Activated CD4-positive, alpha-beta T cell treated with anti-CD3 and anti-CD28 coated beads for 24 hours (primary cell): ENCODE measurements at places on chromosomes 7 and 10.

DNA sequence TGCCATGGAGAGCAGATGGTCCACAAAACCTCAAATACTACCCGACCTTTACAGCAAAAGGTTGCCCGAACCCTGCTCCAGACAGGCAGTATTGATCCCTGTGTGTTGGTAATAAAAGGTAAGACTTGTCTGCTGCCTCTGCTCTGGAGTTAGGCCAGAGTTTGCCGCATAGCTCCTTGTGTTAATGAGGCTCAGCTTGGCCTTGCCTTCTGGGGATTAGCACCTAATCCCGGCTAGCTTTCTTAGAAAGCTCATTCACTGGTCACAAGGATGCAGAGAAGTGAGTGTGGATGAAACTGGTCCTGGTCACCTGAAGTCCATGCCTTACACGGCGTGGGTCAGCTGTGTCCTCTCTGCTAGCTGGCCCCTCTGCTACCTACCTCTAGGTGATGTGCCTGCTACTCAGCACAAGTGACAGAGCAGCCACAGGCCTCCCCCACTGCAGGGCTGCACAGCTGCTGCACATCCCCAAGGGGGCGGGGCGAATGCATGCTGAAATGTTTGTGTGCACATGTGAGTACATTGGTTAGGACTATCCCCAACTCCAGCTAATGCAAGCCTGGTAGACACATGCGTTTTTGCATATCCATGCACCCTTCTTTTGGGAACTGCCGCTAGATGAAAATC, 31.7 kb upstream of the SYPL1 start:
- no peak for DNase-seq

DNA sequence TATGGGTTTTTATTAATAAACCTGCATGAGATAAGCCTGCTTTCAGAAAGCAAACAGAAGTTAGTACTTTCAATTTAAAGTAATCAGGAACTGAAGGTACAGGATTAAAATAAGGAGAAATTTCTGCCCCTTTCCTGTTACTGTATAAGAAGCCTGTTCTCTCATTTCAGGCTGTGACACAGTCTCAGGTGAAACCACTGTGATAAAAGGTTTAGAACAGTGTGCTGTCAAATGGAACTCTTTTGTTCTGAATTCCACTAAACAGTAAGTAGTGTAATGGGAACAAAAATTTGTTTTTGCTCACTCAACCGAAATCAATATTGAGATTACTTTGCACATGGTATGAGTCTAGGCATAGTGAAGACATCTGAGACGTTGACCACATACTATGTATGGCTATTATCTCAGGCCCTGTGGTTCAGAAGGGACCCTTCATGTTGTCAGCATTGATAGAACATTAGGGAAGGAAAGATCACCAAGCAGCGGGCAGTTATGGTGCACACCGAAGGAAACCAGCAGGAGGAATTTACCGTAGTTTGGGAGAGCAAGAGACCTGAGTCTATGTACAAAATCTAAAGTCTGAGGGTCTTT, 14.9 kb downstream of the HEPACAM2 start:
- DNase-seq = no peak

GRCh38 chr10:111209692-111210091, 132.9 kb downstream of the ADRA2A start:
- no peak for DNase-seq

- DNase-seq = peak; percentile 10
Measured at GRCh38 chr7:151992375-151992774, 33.1 kb upstream of the GALNT11 start.

DNA sequence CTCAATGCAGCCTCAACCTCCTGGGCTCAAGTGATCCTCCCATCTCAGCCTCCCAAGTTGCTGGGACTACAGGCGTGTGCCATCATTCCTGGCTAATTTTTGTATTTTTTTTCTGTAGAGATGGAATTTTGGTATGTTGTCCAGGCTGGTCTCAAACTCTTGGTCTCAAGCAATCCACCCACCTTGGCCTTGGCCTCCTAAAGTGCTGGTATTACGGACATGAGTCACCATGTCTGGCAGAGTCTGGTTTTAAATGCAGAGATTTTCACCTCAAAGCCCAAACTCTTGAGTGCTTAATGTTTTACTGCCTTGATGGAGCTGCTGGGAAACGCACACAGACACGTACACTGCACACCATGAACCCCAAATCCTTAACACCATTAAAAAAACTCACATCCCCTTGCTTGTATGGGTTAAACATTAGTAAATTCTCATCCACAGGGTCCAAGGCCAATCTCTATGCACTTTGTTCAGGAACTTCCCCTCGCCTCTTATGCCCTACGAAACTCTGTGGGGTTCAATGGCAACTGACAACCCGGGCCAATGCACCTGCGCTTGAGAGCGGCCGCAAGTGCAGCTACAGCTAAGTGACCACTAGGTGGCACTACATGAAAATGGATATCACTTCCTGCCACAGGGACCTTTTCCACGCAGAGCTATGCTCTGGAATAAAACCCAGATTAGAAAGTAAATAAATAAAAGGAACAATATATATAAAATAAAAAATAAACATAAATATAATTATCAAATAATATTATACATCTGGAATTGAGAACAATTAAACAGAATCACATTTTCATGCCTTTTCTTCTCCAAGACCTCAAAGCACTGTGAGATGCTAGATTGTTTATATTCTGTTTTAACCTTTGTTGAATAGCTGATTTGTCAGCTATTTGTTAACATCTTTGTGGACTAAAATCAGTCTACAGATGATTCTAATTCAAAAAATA, 66.9 kb upstream of the AFAP1L2 start:
- peak; percentile 47 for DNase-seq

- no peak for DNase-seq
Measured at GRCh38 chr10:110035070-110035921, 27.5 kb downstream of the ADD3 start.

DNA sequence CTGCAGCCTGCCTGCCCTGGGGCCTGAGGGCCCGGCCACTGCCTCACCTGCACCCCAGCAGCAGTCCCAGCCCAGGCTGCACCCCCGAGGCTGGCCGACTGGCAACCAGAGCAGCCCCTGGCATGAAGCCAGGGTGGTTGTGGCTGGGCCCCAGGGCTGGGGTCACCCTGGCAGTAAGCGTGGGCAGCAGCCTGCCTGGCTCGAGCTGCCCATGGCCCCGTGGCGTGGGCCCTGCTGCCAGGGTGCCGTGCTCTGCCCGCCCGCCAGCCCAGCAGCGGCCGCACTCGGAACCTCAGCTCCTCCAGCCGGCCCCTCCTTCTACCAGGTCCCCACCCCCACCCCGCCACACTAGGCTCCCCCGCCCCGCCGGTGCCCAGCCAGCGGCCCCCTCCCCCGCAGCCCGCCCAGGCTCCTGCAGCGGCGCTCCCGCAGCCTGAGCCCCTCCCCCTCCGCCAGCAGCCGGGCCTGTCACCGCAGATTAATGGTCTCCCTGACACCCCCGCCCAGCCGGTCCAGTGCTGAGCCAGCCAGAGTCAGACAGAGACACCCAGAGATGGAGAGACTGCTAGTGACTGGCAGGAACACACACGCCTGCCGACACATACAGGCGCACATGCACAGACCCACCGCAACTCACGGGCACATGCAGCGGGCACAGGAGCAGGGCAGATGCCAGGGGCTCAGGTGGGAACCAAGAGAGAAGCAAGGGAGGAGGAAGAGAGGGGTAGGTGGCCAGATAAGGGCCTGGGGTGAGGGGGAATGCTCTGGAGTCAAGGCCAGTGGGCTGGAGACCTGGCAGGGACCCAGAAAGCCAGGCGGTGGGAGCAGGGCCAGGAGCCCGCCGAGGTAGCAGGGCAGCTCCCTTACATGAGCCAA, 22.4 kb downstream of the KCNH2 start:
- DNase-seq = no peak

GRCh38 chr7:126778101-126778500, 474.6 kb downstream of the GRM8 start:
- DNase-seq = no peak

DNA sequence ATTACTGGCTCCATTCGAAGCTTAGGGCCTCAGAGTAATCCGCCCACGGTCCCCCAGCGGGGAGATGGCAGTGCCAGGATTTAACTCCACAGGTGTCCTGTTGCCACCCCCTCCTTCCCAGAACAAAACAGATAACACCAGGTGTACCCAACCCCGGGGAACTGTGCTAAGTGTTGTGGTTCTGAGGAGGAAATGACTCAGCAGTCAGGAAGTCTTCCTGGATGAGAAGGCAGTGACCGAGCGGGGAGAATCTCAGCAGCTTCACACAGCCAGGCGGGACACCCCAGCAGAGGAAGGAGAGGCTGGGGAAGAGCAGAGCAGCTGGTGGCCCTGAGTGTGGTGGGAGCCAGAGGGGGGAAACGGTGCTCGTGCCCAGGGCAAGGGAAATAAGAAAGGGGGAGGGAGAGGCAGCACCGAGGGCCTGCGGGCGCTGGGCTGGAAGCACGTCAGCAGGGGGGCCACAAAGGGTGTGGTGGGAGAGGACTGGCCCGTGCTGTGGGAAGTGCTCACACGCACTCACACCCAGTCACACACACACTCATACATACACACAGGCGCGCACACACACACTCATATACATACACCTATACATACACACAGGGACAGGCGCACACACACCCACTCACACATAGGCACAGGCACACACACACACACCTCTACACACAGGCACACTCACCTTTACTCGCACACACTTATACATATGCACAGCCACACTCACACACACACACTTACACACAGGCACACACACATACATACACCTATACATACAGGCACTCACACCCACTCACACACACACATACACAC, 59.8 kb upstream of the CHST15 start:
- peak; percentile 15 for DNase-seq

DNA sequence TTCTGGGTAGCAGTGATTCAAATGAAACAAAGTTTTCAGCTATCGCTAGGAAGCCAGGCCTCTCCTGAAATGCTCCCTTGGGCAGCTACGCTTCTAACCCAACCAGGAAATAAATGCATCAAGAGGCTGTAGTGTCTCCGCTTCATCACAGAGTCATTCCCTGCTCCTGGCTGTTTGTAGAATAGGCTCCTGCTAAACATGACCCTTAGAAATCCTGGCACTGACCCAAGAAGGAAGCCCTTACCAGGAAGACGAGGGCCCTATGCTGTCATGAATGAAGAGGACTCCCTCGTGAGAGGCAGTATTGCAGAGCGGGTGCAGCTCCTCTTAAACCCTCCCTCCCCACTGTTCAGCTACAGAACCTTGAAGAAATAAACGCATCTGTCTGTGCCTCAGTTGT, 48.3 kb downstream of the NOD1 start:
- no peak for DNase-seq

DNA sequence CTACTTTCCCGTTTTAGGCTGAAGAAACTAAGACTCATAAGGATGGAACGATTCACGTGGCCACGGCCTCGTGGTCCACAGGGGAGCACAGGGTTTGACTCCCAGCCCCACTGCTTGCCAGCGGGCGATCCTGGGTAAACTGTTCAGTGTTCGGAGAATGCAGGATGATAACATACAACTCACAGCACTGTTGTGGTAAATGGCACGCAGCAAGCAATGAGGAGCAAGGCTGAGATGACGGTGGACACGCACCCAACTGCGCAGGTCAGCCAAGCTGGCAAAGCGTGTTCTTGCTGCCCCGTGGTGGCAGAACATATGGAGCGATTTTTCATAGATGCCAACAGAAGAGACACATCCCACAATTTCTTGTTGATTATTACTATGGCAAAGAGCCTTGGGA, 272.7 kb downstream of the DNAJB6 start:
- no peak for DNase-seq

DNA sequence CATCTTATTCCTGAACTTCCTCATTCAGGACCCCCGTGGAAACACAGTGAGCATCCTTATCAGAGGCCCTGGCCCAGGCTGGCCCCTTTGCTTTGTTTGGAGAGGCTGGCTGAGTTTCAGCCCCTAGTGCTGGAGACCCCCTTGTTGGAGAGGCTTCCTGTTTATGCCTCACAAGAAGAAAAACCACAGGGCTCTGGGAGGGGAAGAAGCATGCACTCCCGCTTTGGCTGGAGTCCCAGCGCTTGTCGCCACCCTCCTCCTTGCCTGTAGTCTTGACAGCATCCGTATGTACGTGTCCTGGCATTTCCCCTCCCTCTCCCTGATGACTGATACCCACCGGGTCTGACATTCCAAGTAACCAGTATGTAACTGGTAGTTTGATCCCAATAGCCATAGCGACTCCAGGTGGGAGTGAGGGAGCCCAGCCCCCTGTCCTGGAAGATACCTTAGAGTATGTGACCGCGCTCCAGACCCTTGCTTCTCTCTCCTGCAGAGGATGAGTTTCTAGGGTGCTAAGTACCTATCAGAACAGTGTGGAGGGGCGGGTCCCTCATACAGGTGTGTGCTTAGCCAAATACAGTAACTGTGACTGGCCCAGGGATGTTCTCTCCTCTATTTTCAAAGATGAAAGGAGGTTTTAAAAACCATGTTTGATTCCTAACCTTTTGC, 6.9 kb upstream of the ATP6V0E2 start:
- DNase-seq = no peak

GRCh38 chr10:23818484-23818883, 379.6 kb downstream of the OTUD1 start:
- no peak for DNase-seq

DNA sequence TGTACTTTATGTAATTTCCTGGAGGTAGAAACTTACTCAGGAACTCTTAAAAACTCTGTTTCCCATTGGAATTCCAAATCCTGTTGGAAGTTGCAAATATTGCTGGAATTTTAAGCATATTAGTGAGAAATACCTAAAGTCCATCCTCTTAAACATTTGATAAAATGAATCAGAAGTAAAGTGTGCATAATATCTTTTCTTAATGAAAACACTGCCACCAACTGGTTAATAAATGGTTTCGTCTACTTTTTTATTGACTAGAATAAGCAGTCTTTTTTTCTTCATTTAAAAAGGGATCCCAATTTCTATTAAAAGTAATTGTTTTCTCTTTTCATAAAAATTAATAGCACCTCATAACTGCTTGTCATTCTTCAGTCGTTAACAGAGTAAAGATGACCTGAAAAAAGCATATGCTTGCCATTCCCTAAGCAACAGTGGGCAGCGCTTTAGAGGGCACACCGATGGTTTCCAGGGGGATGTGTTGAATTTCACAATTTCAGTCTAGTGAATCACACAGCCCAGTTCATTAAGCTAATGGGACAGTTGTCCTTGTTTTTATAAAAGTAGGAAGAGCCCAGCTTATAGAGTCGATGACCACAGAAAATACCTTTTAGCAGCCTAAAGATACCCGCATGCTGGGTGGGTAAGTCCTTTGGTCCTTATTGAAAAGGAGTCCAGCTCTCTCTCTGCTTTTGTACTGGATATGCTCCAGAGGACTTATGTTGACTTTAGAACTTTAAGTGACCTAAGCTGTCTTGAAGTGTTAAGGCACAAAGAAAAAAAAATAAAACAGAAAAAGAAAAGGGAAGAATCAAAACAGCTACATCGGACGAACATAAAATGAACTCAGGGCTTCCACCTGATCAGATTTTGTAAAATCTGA, 28.5 kb downstream of the NPS start:
- no peak for DNase-seq
